ENCODE measurements at places on chromosomes 16 and 17.

- DNase-seq: no peak
These were observed 14.3 kb downstream of the EFTUD2 start for GRCh38 chr17:44884941-44885340.

- DNase-seq: no peak
These were observed 63.5 kb upstream of the DNAH17 start for GRCh38 chr17:78640700-78641099.

DNA sequence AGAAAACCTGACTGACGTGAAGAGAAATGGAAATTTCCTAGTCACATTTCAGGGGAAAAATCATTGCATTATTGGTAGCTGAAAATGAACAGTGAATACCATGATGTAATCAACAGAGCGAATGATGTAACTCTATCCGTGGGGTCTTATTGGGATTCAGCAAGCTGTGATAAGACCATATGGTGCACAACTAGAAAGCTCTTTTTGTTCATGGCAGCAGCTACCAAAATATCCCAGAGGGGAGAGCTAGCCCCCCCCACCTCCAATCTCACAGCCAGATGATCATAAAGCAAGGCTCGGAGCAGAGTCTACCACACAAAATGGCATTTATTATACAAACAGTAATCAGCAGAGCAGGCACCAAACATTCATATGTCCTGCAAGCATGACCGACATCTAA lies 22.2 kb upstream of the DNAH17 start:
- no peak for DNase-seq

DNA sequence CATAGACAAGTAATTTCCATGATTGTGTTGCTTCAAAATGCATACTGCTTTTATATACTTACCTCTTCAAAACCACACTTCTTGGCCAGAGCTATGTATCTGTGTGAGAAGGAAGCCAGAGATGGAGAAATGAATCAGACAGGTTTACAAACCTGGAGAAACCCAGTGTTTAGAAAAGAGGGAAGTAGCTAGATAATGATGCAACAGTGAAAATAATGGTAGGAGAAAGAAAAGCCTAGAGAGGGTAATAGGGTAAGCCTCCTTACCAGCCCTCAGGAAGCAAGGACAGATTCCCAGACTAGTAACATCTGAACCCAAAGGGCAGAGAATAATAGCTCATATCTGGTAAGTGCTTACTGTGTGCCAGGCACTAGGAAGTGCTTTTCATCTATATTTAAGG lies 250.3 kb upstream of the CDH11 start:
- no peak for DNase-seq
